ENCODE measurements at places on chromosomes 3 and 15. TPM values are rescaled to one million over a fixed set of nuclear protein-coding genes. Genes with fewer than 3 reads are reported as not detected.
A peak's percentile ranks its signal among the peaks of the same experiment; 100 is the strongest.

Gene GNAT1
- total RNA-seq, result not detected

Gene STXBP5L
- not detected for total RNA-seq

Gene TM4SF18
- 7.2 TPM for total RNA-seq

Gene BCL2A1
- not detected for total RNA-seq

Gene MAP2K5
- 14.4 TPM for total RNA-seq

Gene ACKR4
- total RNA-seq, result 1.6 TPM

Gene THRB
- total RNA-seq, result 14.4 TPM

Gene CCR5
- total RNA-seq, result 0.39 TPM

Gene GUCA1C
- total RNA-seq, result 8.3 TPM

DNA sequence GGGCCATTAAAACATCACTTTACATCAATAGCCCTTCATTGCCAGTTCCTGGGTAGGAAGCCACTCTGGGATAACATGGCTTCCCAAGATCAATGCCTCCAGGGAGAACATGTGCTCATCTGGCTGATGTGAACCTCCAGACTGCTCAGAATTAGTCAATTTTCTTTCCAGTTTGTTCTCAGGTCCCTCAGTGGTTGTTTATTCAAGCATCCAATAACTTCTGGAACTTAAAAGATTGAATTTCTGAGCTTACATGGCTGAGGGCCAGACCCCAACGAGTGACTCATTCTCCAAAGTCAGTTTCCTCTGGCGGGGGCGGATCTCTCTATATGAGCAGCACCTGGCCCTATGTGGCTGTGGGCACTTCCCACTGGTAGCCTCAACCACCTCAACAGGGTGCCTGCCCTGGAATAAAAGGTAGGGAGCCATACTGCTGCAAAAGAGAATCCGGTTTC, 34.0 kb downstream of the LYZL4 start:
- H3K27me3 ChIP-seq, result no peaks in the 10 kb centered on the region
- no peak for DNase-seq
- H3K4me3 ChIP-seq, result no peak overlapping the region
- H3K36me3 ChIP-seq, result no peaks in the 10 kb centered on the region
- no peaks in the 10 kb centered on the region for H3K4me1 ChIP-seq
- peak overlapping the region; percentile 21 for H3K27ac ChIP-seq

- DNase-seq, result no peak
- H3K4me1 ChIP-seq, result no peaks in the 10 kb centered on the region
- H3K36me3 ChIP-seq, result no peaks in the 10 kb centered on the region
- H3K27ac ChIP-seq, result no peak overlapping the region
- H3K4me3 ChIP-seq, result no peak overlapping the region
Observed at GRCh38 chr3:151391720-151392119, 7.2 kb upstream of the P2RY12 start.

- no peaks in the 10 kb centered on the region for H3K27me3 ChIP-seq
- peaks cover 63% of the 10 kb centered on the region for H3K36me3 ChIP-seq
- H3K4me3 ChIP-seq, result no peak overlapping the region
- peaks cover 29% of the 10 kb centered on the region for H3K4me1 ChIP-seq
Observed at GRCh38 chr15:64131547-64131946, 20.0 kb upstream of the SNX22 start.

DNA sequence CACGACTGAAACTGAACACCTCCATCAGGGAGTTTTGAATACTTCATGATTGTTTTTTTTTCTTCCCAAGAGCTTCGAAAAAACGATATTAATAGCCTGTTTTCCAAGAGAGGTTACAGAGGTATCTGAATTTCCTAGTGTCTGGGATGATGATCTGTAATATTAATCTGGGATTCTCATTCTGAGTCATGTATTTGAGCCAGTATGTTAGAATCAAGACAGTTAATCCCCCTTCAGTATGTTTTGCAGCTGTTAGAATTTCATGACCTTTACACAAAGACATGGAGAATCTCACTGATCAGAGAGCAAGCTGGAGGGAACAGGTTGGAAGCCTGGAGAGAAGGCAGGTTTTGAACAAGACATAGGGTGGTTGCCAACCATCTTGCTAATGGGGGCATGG, 234.5 kb upstream of the GAP43 start:
- peak overlapping the region; percentile 70 for H3K27ac ChIP-seq
- no peak for DNase-seq
- no peaks in the 10 kb centered on the region for H3K36me3 ChIP-seq
- H3K4me1 ChIP-seq, result peaks cover 17% of the 10 kb centered on the region

DNA sequence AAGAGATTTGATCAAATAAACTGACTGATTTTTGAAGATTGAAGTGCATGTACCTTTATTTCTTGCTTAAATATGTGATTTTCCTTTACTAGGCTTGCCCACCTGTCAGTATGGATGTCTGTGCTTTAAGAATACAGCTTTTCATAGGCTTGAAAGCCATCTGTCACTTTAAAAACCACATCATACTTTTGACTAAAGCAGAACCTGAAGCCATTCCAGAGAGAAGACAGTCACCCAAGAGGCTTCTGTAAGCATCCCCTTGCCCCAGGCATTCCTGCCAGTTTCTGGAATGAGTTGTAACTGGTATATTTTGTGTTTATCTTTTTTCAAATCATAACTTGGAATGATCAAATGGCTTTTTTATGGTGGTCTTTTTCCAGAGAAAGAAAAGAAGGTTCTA, 24.0 kb downstream of the HPS3 start:
- no peak for DNase-seq
- H3K36me3 ChIP-seq, result no peaks in the 10 kb centered on the region
- no peak overlapping the region for H3K4me3 ChIP-seq
- no peak overlapping the region for H3K27ac ChIP-seq
- no peaks in the 10 kb centered on the region for H3K4me1 ChIP-seq
- H3K27me3 ChIP-seq, result no peaks in the 10 kb centered on the region

DNA sequence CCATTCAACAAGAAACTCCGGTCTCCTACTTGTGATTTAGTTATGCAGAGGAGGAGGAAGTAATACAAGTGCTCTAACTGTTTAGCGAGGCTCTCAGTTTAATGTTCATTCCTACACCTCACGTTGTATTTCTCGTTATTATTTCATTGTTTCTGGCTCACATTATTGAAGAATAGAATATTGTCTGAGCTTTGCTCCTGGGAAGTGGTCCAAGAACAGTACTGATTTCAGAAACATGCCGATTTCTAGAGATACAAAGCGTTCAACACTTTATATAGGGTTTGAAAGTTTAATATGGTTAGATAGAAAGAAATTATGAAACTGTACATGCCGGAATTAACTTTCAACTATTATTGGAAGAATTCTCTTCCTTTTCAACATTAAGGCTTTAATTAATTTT, 1145.5 kb downstream of the TBL1XR1 start:
- no peaks in the 10 kb centered on the region for H3K36me3 ChIP-seq
- no peaks in the 10 kb centered on the region for H3K4me1 ChIP-seq
- no peaks in the 10 kb centered on the region for H3K27me3 ChIP-seq
- no peak overlapping the region for H3K4me3 ChIP-seq
- DNase-seq, result no peak
- no peak overlapping the region for H3K27ac ChIP-seq

DNA sequence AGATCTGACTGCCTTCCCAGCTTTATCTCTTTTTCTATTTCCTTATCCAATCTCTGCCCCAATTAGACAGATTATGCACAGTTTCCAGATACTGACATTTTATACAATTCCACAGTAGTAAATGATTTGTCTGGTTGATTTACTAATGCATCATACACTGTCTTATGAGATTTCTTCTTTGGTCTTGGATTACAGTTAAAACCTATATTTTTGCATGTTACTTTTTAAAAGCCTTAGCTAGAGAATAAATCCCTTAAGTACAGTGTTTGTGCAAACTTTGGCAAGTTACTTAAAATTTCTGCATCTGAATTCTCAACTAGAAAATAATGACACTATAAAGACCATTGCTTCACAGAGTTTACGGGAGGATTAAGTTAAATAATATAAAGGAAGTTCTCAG, 6.0 kb downstream of the UNC13C start:
- DNase-seq, result no peak
- H3K4me1 ChIP-seq, result no peaks in the 10 kb centered on the region
- no peaks in the 10 kb centered on the region for H3K36me3 ChIP-seq
- H3K27ac ChIP-seq, result no peak overlapping the region

GRCh38 chr3:53269888-53270880, 14.4 kb upstream of the TKT start:
- peak overlapping the region; percentile 86 for H3K27ac ChIP-seq
- no peaks in the 10 kb centered on the region for H3K36me3 ChIP-seq
- DNase-seq, result peak; percentile 84
- H3K4me1 ChIP-seq, result peaks cover 24% of the 10 kb centered on the region
- H3K27me3 ChIP-seq, result no peaks in the 10 kb centered on the region
- no peak overlapping the region for H3K4me3 ChIP-seq

GRCh38 chr3:194497799-194498575, 11.2 kb upstream of the ATP13A3 start:
- H3K36me3 ChIP-seq, result no peaks in the 10 kb centered on the region
- no peaks in the 10 kb centered on the region for H3K27me3 ChIP-seq
- peaks cover 28% of the 10 kb centered on the region for H3K4me1 ChIP-seq
- no peak overlapping the region for H3K4me3 ChIP-seq

DNA sequence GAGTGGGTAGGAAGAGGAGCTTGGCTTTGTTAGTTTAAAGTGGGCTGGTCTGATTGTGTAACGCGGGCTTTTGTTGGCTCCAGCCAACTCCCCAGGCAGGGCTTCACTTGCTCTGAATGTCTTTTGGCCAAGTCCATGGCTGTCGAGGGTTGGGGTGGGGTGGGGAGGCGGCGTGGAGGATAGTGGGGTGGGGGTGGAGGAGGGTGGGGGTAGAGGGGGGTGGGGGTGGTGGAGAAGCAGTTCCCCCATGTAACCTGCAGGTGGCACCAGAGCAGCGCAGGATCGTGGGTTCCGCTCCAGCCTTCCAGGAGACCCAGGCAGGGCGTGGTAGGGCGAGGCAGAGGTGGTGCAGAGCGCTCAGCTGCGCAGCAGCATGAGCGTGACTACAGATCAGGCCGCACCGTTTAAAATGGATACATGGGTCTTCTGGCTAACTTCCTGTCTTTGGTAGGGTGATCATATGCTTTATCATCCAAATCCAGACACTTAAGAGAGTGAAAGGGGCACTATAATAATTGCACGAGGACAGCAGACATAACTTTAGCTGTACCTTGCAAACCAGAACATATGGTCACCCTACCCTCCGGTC, 28.3 kb downstream of the GOLGA6A start:
- no peak overlapping the region for H3K4me3 ChIP-seq
- H3K4me1 ChIP-seq, result peaks cover 42% of the 10 kb centered on the region
- DNase-seq, result peak; percentile 76

- no peaks in the 10 kb centered on the region for H3K27me3 ChIP-seq
- peaks cover 99% of the 10 kb centered on the region for H3K36me3 ChIP-seq
- H3K4me3 ChIP-seq, result no peak overlapping the region
- H3K4me1 ChIP-seq, result peaks cover 9% of the 10 kb centered on the region
Observed at GRCh38 chr3:124741027-124741426, 10.8 kb downstream of the UMPS start.

GRCh38 chr3:29609328-29609811, 328.5 kb downstream of the RBMS3 start:
- H3K4me1 ChIP-seq, result no peaks in the 10 kb centered on the region
- DNase-seq, result no peak
- H3K36me3 ChIP-seq, result no peaks in the 10 kb centered on the region

- no peak overlapping the region for H3K4me3 ChIP-seq
- H3K27ac ChIP-seq, result no peak overlapping the region
Observed at GRCh38 chr3:20516311-20516710, 330.3 kb upstream of the SGO1 start.

All from heart right ventricle (tissue), 16 donors.